ENCODE measurements at places on chromosomes 5 and 9.

- DNase-seq, result no peak
Measured at GRCh38 chr5:15693382-15693728, 193.4 kb downstream of the FBXL7 start.

DNA sequence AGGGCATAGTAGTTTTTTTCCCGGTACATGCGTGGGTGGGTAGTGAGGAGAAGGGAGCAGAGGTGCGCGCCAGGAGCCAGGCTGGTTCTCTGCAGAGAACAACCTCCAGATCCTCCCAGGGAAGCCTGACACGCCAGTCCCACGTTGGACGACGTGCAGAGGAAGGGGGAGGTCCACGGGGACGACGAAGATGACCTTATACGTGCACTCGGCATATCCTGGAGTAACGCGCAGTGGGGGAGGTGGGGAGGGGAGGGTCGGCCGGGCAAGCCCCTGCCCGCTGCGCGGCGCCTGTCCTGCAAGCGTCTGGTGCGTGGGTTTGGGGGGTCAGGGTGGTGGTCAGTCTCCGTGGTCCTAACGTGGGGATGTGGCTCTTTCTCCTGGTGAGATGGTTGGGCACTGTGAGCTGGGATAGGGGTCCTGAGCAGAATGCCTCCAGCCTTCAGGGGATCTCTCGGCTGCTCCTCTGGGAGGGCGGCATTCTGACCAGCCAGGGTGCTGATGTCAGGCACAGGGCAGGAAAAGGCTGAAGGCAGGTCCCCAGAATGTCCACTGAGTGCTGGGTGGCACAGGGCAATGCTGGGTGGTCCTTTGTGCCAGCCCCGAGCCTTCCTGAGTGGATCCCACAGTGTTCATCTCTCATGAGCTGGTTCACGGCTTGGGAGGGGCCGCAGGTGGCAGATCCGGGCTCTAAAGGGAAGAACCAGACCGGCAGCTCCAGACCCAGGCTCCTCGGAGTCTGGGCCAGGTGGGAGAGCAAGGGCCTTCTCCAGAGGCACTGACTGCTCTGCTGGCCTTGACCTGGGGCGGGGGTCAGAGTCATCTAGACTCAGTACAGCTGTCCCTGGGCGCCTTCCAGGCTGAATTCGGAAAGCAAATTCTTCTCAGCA lies 10.5 kb upstream of the SCGB3A1 start:
- no peak for DNase-seq

DNA sequence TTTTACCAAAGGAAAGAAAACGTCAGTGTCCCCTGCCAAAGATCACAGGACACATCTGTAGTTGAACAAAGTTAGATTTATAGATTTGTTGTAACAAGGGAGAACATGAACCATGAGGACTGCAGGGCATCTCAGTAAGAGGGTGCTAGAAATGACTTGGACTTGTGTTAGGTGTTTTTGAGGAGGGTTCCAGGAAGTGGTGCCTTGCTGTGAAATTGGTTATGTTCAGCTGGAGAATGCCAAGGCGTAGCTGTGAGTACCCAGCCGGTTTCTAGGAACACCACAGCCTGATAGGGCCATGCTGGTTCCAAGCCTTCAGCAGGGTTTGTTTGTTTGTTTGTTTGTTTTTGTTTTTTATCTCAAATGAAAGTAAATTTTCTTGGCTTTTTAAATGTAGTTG lies 5.3 kb downstream of the SPEF2 start:
- no peak for DNase-seq

DNA sequence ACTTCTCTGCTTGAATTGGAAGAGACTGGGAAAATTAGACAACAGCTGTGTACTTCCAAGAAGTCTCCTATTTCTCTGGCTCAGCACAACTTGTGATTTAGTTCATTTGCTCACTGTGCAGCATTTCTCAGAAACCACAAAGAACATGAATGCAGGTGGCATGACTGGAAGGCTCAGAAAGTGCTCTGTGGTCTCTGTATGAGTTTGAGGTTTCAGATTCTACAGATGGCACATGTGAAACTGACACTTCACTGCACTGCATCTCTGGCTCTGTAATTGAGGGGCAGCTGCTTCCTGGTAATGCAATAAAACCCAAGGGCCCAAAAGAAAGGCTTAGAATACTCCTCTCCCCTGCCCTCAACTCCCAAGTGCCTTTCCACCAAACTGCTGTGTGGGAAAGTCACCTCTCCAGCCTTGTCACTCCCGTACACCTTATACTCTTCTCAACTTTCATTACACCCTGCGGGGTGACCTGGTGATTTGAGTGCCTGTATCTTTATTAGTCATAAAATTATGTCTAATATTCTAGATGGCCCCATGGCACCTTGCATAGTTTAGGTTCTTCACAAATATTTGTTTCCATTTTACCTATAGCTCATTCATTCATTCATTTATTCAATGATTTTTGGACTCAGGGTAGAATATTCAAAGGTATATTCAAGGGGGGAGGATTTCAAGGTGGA lies 82.5 kb downstream of the ESM1 start:
- DNase-seq, result no peak
